ENCODE measurements at places on chromosomes 1 and 21.

- DNase-seq = no peak
Measured at GRCh38 chr1:151972542-151973248, 21.0 kb downstream of the S100A10 start.

DNA sequence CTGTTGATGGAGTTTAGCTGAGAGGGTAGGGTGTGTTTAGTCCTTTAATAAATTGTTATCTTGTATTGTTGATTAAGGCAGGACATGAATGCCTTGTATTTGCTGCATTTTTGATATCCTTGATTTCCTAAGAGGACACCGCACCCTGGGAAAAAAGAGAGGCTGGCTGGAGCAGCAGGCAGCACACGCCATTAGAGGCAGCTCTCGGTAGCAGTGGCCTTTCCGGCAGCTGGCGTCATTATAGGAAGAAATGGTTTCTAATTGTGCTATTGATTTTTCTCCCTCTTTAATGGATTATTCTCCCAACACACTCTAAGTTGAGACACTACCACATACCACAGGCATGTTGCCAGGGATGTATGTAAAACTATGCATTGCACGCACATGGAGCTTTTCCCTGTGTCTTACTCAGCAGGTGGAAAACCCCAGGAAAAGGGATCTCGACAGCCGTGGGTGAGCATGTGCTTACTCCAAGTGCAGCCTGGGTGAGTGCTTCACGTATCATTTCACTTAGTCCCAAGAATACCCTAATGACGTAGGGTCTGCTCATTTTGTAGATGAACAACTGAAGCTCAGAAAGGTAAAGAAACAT is 440.4 kb upstream of the RUNX1 start:
- no peak for DNase-seq

DNA sequence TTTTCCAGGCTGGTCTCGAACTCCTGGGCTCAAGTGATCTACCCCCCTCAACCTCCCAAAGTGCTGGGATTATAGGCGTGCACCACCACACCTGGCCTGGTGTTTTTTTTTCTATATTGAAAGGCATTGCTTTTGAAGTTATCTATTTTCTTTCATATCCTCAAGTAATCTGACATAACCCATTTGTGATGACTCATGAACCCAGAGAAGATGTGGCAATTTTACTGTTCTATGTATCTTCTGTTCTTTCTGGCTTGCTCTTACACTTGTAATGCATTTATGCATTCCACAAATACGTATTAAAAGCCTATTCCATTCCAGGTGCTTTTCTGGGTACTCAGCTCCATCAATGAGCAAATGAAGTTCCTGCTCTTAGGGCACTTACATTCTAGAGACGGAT is 29.9 kb upstream of the ERRFI1 start:
- no peak for DNase-seq

DNA sequence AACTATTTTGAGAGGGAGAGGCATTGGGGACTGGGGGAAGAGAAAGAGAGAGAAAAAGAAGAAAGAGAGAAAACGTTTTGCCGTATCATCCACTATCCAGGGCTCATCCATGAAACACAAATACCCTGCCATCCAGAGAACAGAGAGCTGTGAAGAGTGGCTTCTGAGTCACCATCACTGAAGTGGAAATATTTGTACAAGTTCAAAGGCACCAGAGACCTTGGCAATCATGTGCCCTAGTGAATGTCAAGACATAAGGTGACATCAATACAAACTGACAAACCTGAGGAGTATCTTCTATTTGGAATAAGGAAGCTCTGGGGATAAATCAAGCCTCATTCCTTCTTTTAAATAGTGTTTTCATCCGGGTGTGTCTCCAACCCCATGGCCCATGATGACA is 197.2 kb upstream of the PROX1 start:
- DNase-seq = no peak

- no peak for DNase-seq
Measured at GRCh38 chr1:236063919-236064673, 794 bp downstream of the NID1 start.

- DNase-seq = no peak
Measured at GRCh38 chr1:85799737-85800136, 91.5 kb upstream of the ZNHIT6 start.

DNA sequence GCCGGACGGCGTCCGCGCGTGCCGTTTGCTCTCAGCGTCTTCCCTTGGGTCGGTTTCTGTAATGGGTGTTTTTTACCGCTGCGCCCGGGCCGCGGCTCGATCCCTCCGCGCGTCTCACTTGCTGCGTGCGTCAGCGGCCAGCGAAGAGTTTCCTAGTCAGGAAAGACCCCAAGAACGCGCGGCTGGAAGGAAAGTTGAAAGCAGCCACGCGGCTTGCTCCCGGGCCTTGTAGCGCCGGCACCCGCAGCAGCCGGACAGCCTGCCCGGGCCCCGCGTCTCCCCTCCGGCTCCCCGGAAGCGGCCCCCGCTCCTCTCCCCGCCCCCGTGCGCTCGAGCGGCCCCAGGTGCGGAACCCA is 159.8 kb downstream of the RUNX1 start:
- DNase-seq = no peak

GRCh38 chr1:119391749-119392148 is 23.2 kb downstream of the HAO2 start:
- DNase-seq = no peak

DNA sequence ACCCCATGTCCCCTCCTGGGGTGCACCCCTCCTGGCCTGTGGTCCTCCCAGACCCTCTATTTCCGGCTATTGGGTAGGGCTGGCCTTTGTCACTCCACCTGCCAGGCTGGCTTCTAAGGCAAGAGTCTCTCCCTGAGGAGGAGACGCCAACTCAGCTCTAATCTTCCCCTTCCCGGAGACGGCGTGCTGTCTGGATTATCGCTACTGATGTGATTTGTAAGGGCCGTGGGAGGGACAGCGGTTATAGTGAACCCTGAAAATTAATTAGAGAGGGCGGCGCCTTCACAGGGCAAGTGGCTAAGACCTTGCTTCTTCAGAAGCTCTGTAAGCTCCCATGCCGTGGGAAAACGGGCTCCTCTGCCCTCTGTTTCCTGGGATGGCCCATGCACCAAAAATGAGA is 207.0 kb upstream of the VAMP3 start:
- DNase-seq = no peak

DNA sequence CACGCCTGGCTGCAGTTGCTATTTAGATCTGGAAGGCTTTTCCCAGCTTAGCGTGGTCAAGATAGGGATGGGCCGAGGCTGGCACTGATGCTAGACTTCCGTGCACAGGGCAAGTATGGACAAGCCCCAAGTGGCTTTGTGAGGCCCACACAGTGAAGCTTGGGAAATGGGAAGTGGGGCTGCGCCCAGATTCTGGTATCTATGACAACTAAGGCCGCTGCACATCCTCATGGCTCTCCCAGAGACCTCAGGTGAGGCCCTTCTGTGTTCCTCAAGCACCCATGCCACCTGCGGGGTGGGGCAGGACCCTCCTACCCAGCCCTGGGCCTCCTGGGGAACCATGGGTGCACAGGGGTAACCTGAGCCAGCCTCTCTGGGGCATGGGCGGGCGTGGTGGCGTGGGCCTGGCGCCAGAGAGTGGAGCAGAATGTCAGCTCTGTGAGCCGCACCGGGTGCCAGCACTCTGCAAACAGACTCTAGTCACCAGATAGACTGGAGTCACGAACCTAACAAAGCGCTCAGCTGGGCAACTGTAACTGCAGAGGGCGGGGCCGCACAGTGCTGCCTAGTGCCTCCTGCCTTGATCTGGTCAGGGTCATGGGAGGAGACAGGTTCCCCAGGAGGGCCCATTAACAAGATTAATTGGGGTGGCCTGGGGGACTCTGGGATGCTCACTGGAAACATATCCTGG is 46.4 kb downstream of the ELF3 start:
- no peak for DNase-seq

GRCh38 chr1:62286786-62287224 is 32.4 kb downstream of the KANK4 start:
- DNase-seq = no peak

DNA sequence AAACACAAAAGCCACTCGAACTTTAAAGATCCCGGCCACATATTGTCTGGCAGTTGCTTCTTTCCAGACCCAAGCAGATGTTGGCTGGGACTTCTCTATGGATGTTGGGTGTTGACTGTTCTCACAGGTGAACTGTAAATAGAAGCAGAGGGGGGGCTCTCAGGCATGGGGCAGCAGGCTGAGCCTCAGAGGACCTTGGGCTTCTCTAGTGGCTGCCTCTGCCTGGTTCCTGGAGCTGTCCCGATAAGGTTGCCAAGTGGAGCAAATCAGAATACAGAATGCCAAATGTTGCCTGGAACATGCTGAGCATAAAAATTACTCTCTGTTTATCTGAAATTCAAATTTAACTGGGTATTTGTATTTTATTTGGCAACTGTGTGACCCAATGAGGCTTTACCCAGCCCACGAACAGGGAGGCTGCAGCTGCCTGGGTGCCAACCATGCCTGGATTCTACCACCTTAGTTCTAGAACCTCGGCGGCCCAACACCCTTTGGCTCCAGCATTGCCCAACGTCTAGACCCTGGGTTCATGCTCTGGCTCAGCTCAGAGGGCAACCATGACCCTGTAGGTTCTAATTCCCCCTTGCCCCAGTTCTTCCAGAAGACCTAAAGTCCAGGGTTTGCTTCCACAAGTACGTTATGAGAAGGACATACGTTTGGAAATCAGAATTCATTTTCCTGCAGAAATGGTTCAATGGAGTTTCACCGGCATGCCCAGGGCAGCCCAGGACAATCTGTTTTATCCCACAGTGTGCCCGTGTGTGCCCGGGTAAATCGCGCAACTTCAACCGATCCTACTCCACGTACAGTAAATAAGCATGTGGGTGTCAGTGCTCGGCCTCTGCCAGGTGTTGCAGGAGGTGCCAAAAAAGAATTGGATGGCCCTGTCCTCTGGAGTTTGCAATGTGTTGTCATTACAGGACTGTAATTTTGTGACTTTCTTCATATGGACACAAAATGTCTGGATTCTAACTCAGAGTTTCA is 5.4 kb upstream of the SLC45A1 start:
- DNase-seq = no peak

DNA sequence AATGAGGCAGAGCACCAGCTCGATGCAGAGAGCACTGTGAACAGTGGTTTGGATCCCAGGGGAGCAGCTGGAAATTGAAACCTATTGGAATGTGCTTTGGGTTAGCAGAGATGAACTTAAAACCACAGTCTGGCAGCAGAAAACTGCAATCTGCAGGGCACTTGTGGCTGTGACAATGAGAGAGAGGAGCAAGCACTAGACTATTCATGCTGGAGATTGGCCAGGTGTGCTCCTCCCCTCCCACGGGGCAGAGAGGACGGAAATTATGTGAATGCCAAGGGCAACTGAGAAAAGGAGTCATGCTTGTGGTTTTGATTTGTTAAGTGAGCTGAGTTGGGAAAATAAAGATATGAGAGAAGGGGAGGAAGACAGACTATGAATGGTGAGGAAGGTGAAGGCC is 38.1 kb downstream of the HSD3B2 start:
- no peak for DNase-seq

GRCh38 chr1:29849038-29849750 is 612.9 kb downstream of the PTPRU start:
- no peak for DNase-seq

DNA sequence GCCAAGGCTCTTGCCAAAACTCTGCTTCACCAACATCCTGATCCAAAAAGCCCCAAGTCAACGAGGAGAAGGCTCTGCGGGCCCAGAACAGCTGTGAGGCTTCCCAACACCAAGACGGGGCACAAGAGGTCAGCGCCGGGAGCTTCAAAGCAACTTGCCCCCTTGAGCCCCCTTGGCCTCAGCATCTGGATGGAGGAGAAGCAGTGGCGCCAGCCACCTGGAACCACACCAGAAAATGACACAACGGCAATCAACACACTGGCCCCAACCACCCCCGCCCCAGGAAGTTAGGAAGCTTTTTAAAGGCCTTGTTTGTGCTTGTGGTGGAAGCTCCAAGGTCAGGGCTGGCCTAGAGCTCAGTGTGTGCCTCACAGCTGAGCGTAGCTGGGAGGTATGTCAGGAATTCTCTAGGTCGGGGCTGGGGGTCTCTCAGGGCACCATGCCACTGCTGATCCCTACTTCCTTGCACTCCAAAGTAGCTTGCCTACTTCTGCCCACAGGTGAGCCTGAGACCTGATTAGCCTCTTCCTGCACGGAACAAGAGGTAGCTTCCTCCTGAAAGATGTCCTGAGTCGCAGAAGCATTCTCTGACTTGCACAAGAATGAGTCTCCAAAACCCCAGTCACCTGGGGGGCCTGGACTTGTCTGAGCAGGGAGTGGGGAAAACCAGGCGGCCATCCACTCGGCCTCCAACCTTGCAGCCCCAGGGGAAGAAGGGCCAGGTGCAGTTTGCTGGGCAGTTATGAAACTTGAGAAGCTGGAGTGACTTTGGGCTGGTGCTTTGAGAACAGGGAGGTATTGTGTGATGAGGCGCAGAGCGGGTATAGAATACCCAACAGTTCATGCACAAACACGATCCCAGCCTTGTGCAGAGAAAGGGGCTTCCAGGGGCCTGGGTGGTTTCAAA is 9.7 kb upstream of the SRP9 start:
- peak; percentile 51 for DNase-seq

GRCh38 chr21:38878379-38879179 is 72.8 kb downstream of the ETS2 start:
- DNase-seq = no peak

DNA sequence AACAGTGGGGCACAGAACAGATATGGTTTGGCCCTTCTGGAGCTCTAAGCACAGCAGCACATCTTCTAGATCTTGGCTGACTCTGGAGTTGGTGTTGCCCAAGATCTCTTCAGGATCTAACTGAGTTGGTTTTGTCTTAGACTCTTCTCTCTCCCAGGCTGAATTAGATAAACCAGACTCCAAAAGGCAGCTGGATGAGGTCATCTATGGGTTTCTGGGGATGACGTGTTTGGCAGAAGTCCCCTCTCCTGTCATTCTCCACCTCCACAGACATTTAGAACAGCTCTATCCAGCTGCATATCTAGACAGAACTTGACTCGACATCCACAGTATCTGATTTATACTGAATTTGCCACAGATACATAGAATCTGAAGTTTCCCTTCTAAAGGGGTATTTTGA is 75.3 kb downstream of the ST6GALNAC5 start:
- DNase-seq = peak; percentile 26

GRCh38 chr1:45789601-45790000 is 13.8 kb upstream of the MAST2 start:
- DNase-seq = no peak

- no peak for DNase-seq
Measured at GRCh38 chr1:71041806-71042205, 5.8 kb downstream of the PTGER3 start.

GRCh38 chr1:20409971-20410370 is 76.0 kb downstream of the CAMK2N1 start:
- no peak for DNase-seq

DNA sequence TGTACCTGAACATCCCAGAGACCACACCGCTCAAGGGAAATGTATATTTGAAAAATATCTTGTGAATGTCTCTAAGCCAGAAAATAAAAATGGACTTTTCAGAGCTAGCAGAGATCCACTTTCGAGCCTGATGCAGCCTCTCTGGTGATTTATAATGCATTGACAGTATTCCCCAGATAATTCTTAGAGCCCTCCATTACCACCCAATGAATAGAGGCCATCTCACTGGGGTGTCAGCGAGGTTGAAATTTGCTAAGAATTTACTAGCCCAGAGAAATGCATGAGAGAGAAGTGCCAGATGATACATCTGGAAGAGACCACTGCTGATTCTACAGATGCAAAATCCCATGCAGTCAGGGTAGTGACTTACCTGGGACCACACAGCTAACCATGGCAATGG is 25.5 kb upstream of the NTPCR start:
- no peak for DNase-seq

Data from AG04450 (cell line).